ENCODE measurements at places on chromosomes 1 and 21.
A peak's percentile ranks its signal among the peaks of the same experiment; 100 is the strongest.

DNA sequence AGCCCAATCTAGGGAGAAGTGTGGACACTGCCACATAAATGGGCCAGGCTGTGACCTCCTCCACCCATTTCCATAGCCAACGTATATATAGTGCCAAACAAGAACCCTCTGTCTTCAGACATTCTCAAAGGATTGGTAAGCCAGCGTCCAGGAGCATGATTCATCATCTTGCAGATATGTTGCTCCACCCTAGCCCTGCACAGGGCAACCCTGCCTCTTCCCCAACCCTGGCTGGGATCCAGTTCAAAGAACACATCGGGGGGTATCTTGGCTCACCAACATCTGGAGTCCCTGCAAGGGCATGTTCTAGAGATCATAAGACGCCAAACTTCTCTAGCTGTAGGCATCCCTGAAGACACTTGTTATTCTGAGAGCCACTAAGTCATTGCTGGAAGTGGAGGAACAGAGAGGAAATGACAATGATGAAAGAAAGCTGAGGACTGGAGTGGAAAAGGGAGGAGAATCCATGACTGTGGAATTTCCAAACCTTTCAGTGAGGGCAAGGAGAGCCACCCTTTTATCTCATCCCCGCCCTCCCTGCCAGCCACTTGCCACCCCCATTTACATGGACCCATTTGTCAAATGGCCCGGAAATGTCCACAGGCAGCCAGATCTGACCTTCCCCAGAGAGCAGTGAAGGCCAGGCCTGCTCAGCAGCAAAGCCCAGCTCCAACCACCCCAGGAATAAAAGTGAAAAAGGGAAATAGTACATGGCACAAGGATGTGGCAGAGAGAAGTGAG is 144.1 kb upstream of the CTTNBP2NL start:
- no peak for DNase-seq

- DNase-seq = peak; percentile 26
These were observed 101.4 kb upstream of the RGS1 start for GRCh38 chr1:192474080-192474683.

DNA sequence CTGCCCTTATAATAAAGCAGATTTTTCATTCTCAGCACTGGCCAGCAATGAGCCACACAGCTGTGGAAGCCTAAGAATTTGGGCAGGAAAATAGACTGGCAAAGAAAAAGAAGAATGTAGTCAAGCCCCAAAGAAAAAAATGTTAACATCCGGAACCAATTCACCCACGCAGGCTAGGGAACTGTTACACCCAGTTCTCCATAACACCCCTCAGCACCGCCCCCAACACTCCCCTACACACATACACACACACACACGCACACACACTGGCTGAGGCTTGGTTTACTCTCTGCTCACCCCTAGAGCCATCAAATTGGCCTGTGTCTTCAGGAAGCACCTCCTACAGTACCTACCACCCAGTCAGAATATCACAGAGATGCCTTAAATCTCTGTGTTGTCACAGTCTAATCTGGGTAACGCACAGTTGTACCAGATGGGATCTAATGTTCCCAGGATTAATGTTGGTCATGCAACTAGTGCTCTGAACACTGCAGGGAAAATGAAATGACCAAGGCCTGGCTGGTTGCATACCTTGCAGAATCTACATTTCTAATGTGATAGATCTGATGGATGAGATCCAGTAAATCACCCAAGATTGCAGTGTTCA is 14.5 kb downstream of the TBX15 start:
- no peak for DNase-seq

DNA sequence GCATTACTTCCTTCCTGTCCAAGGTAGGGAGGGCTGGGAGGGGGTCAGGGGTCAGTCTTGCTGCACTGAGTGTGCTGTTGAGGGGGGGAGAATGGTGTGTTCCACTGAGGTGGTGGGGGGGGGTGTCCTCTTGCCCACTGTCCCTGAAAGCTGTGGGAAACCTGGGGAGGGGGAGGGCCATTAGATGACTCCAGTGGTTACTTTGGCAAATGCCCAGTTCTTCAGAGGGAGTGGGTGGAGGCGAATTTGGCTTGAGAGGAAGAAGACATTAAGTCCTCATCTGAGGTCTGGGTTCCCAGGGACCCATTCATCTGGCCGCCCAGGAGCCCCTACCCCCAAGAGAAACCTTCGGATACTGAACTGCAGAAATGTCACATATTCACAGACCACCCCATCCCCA is 36.2 kb downstream of the MEF2D start:
- no peak for DNase-seq

DNA sequence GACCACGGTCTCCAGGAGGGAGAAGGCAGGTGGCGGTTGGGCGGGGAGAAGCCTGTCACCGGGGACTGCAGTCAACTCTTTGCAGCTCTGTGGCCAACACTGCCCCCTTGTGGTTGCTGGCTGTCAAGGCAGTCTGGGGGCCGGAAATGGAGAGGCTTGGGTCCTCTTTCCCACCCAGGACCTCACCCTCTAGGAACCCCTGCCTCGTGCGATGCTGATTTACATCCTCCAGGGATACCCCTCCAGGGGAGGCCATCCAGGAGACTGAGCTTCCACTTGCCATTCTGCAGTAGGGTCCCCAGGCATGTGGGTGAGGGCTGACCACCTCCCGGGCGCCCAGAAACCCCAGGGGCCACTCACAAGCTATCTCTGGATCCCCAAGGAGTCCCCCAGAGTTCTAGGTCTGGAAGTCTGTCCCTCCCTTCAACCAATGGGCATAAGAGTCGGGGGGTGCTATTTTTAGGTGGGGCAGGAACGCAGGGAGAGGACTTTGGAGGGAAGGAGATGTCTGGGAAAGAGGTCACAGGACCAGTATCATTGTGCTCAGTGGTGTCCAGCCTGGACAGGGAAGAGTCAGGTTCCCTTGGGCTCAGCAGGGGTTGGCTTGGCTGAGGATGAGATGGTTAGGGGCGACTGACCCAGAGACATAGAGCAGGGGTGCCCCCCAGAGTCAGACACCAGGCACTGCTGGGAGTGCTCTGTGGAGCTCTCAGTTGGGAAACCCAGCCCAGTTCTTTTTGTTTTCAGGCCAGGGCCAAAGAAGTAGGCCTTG is 7.1 kb upstream of the GPR61 start:
- DNase-seq = peak; percentile 79

- no peak for DNase-seq
These were observed 26.6 kb downstream of the DOP1B start for GRCh38 chr21:36183144-36183795.

- no peak for DNase-seq
These were observed 15.8 kb downstream of the CD2 start for GRCh38 chr1:116769994-116770393.
